MG63 (cell line): ENCODE measurements at places on chromosomes 3 and 15. TPM values are rescaled to one million over a fixed set of nuclear protein-coding genes. Genes with fewer than 3 reads are reported as not detected.

DNA sequence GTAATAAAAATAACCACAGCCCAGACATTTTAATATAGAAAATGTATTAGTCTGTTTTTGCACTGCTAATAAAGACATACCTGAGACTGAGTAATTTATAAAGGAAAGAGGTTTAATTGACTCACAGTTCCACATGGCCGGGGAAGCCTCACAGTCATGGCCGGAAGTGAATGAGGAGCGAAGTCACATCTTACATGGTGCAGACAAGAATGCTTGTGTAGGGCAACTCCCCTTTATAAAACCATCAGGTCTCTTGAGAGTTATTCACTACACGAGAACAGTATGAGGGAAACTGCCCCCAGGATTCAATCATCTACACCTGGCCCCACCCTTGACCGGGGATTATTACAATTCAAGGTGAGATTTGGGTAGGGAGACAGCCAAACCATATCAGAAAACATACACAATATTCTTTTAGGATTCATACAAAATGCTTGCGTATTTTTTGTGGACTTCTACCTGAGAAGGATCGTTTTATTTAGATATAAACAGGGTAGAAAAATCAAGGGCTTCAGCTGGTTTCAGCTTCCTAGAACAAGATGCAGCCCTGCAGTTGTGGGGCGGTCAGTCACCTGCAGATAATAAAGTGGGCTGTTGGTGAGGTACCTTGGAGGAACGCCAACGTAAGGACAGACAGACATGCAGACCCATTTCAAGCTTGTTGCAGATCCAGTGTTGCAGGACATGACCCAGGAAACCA lies 101.9 kb downstream of the TNIK start:
- no peak for DNase-seq

The TBC1D23 gene
- total RNA-seq: 39.4 and 167 TPM in 2 replicates

The RTP4 gene
- total RNA-seq: 0.22 and 1.6 TPM in 2 replicates

DNA sequence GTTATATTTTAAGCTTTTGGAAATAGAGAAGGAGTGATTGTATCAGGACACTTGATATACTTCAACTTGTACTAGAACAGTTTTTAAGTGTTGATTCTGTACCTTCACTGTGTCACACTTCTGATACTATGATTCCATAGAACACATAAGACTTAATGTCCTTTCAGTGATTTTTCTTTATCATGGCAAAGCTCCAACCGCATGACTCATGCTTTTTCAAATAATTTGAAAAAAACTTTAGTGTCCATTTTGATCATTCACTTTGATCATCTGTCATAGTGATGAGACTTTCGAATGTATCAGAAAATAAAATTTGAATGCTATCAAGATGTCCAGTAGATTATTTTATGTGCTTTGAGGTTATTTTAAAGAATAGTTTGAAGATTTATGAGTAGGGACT lies 32.0 kb downstream of the AP4E1 start:
- no peak for DNase-seq
